Keratinocyte (primary cell): ENCODE measurements at places on chromosomes 4 and X. TPM values are rescaled to one million over a fixed set of nuclear protein-coding genes. Genes with fewer than 3 reads are reported as not detected.

- H3K27ac ChIP-seq: no peak overlapping the region
- no peak overlapping the region for H3K4me3 ChIP-seq
- DNase-seq: no peak
These were observed 106.8 kb upstream of the NKX1-1 start for GRCh38 chr4:1512738-1513660.

Gene GC
- polyA plus RNA-seq: not detected in 3 replicates

DNA sequence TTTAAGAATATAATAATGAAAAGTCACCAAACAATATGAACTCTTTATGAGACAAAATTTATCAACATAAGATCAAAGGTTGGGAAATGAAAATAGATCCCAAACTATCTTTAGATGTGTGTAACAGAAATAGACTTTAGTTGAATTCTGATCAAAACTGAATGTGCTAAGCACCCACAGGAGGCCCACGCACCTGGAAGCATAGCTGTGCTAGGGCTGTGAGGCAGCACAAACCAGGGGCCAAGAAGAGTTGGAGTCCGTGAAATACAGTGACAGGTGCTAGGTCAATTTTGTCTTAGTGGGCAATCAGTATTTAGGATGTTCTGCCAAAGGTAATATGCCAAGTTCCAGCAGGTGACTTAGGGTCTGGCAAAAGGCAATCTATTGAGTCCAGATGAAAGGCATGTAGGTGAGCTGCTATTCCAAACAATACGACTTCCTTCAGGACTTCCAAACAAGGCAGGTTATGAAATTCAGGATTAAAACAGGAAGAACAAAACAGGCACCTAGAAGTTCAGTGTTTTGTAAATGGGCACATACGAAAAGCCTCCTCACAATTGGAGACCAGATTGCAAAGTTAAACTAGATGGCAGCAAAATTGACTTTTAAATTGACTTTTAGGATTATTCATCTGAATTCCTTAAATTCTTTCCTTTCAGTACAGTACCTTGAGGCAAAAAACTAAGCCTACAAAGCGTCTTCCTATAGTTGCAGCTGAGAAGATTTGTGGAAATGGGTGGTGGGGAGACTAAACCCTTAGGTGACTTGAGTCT is 4.7 kb upstream of the PCDH18 start:
- no peak overlapping the region for H3K4me3 ChIP-seq
- peaks cover 6% of the 10 kb centered on the region for H3K27me3 ChIP-seq
- peaks cover 3% of the 10 kb centered on the region for H3K4me1 ChIP-seq
- no peak for DNase-seq

DNA sequence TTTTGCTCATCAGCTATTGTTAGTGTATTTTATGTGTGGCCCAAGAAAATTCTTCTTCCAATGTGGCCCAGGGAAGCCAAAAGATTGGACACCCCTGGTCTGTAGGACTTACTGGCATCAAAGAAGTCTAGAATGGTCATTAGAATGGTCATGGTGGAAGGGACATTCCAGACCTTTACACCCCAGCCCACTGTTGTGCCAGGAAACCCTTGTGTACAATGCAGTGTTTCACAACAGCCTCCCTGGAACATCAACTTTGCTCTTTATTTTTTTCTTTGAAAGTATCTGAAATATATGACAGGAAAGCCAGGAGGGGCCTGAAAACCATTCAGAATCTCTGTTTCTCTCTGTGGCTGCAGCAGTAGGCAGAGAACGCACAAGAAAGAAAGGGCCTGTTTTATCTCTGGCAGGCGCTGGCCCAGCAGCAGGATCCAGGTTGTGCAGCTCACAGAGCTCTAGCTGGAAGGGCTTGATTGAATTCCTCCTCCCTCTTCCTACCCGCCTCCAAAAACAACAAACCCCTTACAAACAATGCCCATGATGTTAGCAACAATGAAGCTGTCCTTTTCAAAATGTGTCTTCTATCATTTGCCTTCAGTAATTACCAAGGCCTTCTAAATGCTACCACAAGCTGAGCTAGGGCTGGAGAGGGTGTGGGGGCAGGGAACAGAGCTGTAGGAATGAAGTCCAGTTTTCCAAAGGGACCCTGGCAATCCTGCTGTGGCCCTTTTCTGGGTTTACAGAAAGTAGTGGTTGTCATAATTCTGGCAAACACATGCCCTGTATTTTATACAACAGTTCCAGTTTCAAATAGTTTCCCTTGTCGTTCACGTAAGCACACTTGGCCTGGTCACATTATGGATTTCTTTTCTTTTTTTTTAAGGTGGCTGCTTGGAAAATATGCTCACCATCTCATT is 32.3 kb upstream of the TFDP3 start:
- no peak overlapping the region for H3K4me3 ChIP-seq
- no peak overlapping the region for H3K27ac ChIP-seq
- no peaks in the 10 kb centered on the region for H3K27me3 ChIP-seq
- no peaks in the 10 kb centered on the region for H3K4me1 ChIP-seq
